ENCODE measurements at places on chromosomes 7 and 10.

DNA sequence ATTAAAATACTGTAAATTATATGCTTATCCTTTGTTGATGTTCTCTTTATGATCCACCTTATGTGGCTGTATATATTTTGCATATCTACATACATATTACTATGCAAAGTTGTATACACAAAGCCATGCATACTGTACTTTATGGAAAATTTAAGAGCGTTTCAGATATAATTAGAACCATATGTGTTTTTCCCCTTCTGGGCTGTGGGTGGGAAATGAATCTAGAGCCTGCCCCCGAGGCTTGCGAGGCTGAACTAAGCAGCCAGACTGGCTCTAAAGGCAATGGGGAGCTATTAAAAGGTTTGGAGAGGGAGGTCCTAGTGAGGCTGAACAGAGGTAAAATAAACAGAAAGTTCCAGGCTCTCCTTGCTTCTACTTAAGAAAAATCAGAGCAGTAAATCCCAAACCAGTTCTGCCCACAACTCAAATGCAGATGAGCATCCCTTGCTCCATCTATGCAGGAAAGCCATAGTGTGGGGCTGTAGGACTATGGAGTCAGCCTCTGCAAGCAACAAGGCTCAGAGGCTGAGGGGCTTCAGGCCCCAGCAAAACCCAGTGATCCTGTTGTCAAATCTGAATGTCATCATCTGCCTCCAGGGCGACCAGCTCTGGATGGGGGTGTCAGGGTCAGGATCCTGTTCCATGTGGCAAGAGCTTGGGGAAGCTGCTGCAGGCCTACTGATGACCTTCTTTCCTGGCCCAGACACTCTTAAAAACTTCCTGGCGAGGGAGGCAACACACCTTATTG is 14.1 kb upstream of the DDIT4 start:
- no peak for DNase-seq

GRCh38 chr7:69765879-69766278 is 167.6 kb downstream of the AUTS2 start:
- no peak for DNase-seq

DNA sequence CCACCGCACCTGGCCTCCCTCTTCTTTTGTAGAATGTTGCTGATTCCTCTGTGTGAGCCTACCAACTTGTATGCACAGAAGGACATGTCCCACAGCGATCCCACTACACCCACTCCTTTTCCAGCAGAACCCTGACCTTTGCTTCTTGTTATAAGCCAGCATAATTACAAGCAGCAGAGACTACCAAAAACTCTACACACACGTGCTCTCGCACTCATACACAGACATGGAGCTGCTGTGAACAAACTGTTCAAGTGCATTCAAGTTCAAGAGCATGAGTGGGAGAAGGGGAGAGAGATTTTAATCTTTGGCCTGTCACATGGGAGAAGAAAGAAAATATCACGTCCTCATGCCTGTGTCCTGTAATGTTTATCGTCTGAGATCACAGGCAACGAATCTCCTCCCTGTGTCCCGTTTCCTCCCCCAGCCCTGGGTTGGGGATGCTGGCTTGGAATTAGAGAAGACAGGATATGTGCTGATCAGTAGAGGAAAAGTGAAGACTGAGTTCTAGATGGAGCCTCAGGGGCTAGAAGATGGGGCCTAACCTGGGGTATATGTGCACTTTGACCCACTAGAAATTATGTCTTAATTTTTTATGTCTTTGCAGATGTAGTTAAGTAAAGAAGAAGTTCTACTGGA is 79.6 kb downstream of the NHLRC2 start:
- DNase-seq, result no peak

GRCh38 chr7:51344406-51345138 is 28.0 kb upstream of the COBL start:
- no peak for DNase-seq

DNA sequence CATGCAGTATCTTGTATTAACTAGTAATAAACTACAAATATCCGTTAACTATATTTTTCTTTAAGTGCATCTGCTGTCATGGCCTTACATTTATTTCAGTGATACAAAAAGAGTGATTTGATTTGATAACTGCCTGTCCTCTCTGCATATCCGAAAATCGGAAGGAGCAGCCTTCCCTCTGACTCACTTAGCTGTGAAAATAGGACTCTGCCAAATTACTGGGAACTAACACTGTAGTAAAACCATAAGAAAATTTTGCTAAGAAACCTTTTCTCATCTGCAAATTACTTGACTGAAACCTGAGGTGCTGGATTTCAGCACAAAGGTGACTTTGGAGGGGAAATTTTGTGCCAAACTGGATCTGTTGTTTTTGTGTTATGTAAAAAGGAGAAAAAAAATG is 176.6 kb upstream of the MKLN1 start:
- DNase-seq, result no peak
